ENCODE measurements at places on chromosomes 11 and 22.
A peak's percentile ranks its signal among the peaks of the same experiment; 100 is the strongest.

GRCh38 chr11:114207096-114207495 lies 89.1 kb upstream of the NNMT start:
- DNase-seq, result no peak

DNA sequence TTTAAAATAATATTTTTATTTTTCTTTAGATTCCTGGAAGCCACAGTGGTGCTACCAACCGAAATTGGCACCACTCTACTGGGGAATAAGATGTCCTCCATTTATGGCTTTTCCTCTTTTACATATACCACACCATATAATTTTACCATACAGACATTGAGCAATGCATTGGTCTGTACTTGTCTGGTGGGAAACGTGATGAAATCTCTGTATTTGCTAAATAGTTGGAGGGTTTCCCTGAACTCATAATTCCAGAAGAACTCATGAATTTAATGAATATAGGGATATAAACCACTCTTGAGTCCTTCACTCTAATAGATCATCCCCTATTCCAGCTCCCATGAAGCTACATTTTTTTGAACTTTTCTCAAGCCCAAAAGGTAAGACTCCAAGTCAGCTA lies 28.0 kb upstream of the MMP13 start:
- no peak for DNase-seq

GRCh38 chr11:10108915-10109680 lies 184.9 kb downstream of the SBF2 start:
- no peak for DNase-seq

GRCh38 chr11:86091566-86091965 lies 22.7 kb upstream of the PICALM start:
- DNase-seq, result no peak

GRCh38 chr11:99333621-99334020 lies 312.9 kb downstream of the CNTN5 start:
- no peak for DNase-seq

DNA sequence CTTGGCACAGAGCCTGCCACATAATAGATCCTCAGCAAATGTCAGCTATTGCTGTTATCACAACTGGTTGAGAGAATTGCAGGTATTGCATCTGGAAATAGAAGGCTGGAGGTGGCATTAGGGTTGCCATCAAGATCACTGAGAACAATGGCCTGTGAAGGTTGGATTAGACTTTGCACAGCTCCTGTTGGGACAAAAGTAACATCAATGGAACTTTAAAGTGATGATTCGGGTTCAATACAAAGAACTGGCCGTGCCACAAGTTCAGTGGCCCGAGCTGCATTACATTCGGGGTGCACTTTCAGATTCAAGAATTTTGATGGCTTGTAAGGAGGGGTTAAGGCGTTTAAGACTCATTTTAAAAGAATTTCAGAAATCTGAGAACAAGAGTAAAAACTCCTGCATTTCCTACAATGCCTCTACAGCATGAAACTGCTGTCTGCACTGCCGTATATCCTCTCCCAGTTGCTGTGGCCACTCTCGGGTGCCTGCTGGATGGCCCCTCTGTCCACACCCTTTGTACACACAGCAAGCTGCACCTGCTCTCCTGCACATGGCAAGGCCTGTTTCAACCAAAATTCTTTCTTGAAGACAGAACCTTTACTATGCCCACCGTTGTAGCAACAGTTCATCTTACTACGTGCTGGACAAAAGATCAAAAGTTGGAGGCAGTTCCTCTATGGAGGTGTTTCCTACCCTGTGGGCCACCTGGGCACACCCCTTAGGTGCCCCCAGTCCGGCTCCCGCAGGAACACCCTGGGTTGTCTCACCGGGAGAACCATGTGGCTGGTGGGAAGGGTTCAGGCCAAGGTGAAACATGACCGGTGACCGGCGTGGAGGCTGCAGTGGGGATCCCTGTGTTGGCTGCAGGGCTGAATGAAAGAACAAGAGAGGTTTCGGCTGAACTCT lies 17.5 kb upstream of the SHANK2 start:
- DNase-seq, result no peak

GRCh38 chr11:27228232-27228905 lies 134.6 kb downstream of the CCDC34 start:
- no peak for DNase-seq

DNA sequence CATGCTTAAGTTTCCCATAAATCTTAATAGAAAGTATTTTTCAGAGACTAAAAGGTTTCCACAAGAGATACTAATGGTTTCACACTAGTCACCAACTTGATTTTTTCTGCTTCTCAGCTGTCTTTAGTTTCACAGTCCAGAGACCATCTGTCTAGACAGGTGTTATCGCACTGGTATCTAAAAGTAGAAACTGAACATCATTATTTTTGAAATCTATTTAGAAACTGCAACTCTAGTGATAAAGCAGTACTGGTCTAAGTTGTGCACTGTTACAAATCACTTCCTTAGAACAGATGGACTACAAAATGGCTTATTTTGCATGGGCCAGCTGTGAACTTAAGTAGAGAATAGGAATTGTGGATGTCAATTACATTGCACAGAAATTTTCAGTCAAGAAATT lies 78.0 kb downstream of the CNTN5 start:
- no peak for DNase-seq

GRCh38 chr11:36074941-36075431 lies 131.1 kb downstream of the LDLRAD3 start:
- no peak for DNase-seq

DNA sequence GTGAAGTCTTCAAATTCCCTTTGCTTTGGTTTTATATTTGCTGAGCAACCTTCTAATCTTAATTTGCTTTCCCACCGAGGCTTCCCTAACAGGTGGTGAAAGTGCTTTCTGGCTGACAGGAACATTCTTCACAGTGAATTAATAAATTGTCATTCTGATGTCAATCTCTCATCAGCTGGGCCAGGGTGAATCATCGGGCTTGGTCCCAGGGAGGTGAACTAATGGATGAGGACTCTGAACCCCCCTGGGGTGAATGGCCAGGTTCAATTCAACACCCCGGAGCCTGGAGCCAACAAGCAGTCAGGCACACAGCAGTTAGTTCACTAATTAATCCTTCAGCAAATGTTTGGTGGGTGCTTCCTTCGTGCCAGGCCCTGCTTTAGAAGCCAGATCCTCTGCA lies 155.4 kb upstream of the PDGFD start:
- DNase-seq, result no peak

DNA sequence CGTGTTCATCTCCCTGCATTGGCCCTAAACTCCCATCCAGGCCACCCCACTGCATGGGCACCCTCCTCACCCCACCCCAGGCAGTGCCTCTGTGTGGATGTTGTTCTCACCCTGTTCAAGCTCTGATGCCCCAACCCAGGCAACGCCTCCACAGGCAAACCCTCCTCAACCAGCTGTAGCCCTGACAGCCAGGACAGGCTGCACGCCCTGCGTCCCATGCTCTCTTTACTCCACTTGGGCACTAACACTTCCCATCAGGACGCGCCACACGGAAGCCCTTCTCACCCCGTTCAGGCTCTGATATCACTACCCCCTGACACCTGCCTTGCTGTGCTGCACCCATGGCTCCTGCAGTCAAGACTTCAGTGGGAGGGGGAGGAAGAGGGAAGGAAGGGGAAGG lies 47.9 kb downstream of the KCNJ1 start:
- no peak for DNase-seq

- peak; percentile 86 for DNase-seq
These were observed 72.5 kb upstream of the AMPD3 start for GRCh38 chr11:10382518-10382917.

- DNase-seq, result peak; percentile 17
These were observed 21.9 kb upstream of the QSER1 start for GRCh38 chr11:32870676-32871075.

DNA sequence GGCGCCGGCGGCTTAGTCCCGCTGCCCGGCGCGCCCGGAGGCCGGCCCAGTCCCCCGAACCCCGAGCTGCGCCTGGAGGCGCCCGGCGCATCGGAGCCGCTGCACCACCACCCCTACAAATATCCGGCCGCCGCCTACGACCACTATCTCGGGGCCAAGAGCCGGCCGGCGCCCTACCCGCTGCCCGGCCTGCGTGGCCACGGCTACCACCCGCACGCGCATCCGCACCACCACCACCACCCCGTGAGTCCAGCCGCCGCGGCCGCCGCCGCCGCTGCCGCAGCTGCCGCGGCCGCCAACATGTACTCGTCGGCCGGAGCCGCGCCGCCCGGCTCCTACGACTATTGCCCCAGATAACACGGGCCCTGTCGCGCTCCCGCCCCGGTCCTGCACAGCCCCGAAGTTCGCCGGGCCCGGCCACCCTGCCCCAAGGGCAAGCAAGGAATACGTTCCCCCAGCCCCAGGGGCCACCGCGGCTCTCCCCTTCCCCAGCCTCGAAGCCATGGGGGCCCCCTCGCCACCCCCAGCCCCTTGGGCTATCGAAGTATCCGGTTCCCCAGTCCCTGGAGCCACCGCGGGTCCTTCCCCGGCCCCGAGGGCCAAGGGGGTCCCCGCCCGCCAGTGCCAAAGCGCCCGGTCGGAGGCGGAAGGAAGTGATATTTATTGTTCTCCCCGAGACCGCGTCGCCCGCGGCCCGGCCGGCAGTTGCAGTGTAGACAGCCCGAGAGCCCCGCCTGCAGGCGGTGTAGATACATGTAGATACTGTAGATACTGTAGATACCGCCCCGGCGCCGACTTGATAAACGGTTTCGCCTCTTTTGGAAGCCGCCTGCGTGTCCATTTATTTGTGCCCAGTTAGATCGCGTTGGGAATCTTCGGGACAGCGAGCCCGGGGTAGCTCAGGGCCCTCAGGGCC lies 6.2 kb downstream of the TBX1 start:
- peak; percentile 97 for DNase-seq

- DNase-seq, result no peak
These were observed 804 bp upstream of the CREBZF start for GRCh38 chr11:85665733-85666132.

- DNase-seq, result no peak
These were observed 10.2 kb upstream of the CBX6 start for GRCh38 chr22:38881997-38882879.

GRCh38 chr11:113241636-113242054 lies 72.7 kb upstream of the TTC12 start:
- no peak for DNase-seq

GRCh38 chr11:26333906-26334305 lies 2.0 kb downstream of the ANO3 start:
- DNase-seq, result no peak

DNA sequence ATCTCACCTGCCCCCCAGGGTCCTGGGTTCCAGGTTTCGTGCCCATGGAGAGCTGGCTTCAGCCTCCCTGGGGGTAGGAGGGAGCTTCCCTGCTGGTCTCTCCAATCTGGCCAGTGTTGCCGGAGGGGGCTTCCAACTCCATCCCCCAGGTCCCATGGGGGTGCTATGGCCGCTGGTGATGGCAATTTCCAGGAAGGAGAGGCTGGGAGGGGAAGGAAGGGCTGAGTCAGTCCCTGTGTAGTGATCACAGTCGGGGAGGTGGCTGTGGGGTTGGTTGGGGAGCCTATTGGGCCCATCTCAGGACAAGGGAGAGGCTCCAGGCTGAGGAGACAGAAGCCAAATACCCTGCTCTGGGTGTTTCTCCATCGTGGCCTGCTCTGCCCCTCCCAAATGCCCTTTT lies 5.7 kb upstream of the CDC42EP2 start:
- no peak for DNase-seq

Measured in OCI-M1 (cell line).